GM03348 (cell line): ENCODE measurements at places on chromosomes 4 and X.
A peak's percentile ranks its signal among the peaks of the same experiment; 100 is the strongest.

DNA sequence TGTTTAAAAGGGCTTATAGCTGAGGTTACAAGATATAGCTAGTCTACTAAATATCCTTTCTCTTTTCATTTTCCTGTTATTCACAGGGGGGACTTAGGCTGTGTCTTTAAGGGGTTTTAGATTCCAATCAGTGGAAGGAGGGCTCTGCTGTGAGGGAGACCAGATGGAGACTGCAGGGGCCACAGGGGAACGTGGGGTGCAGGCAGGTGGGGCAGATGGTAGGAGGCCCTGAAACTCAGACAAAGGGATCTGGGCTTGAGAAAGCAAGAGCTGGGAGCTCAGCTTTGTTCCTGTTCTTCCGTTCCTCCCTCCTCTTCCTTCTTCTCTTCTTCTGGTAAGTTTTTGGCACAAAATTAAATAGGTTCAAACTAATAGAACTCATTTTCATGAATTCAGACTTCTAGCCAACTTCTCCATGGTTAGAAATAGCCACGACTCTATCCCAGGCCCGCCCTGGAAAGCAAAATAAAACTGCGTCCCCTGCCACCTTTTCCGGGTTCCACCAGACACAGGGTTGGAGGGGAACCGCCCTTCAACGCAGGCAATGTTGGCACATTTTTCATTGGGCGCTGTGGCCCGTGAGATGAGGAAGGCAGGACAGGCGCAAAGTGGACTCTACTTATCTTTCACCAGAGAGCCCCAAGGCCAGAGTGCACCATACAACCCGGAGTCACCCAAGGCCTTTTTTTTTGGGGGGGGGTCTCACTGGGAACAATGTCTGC, 3.5 kb upstream of the TMSB4X start:
- no peak for DNase-seq

DNA sequence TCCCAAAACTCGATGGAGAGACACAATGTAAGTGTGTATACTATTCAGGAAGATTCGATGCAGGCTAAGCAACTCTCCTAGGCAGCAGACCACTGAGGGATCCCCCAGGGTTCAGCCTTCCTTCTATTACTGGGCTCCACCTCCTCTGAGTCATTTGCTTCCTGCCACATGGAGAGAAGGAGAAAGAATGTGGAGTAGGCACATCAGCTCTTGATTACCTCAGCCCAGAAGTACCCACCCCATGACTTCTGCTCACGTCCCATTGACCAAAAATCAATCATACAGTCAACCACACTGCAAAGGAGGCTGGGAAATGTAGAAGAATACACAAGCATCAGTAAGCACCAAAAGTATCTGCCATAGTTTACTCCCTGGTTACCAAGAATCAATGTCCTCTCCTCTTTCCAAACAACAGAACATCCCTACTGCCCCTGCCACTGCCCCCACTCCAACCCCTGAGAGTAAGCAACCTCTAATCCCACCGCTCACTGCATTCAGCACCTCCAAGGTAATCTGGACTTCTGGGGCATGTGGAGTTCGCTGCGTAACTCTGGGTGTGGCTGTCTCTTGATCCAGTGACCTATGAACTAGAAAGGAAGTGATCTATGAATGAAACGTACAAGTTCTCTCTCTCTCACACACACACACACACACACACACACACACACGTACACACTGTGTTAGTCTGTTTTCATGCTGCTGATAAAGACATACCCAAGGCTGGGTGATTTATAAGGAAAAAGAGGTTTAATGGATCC, 91.2 kb upstream of the C1QTNF7 start:
- peak; percentile 59 for DNase-seq

DNA sequence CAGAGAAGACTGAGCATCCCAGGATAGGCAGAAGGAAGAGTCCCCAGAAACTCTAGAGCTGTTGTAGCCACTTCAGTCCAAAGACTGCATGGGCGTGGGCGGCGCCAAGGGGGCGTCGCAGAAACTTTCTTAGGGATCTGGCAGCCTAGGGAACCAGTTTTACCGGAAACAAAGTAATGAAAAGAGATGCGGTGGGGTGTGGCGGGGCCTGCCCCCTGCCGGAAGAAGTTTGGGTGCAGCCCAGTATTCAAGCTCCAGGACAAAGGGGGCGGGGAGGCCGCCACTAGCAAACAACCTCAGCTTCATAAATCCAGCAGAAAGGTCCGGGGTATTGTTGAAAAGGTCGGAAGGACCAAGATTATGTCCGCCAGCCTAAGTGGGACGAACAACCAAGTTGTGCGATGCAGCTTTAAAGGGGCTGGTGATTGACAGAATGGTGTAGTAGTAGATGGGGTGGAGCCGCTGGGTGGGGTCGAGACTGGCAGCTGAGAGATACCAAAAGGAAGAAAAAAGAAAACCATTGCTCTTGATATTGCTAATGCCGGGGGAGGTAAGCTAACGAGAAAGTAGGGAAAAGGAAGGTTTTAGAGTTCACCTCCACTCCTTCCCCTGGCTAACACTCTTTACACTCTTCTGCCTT, 190.5 kb downstream of the RRAGB start:
- DNase-seq, result peak; percentile 58

GRCh38 chr4:97349468-97350186, 793.6 kb downstream of the STPG2 start:
- DNase-seq, result no peak
